ENCODE measurements at places on chromosomes 2 and 18.

DNA sequence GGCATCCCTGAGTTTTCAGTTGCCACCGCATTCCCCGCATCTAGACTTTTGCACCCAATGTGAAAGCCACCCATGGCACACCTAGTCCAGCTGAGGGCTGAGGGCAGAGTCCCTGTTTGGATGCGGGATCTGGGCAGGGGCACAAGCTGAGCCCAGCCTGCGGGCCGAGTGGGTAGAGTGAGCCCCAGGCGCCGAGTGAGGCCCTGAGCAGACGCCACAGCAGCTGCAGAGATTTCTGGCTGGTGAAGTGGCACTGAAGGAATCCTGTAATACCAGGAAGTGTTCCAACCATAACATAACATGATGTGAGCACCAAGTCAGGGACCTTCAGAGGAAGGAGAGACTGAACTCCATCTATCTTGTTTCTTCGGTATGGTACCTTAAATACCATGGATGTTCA lies 27.7 kb upstream of the FRZB start:
- no peak for DNase-seq

DNA sequence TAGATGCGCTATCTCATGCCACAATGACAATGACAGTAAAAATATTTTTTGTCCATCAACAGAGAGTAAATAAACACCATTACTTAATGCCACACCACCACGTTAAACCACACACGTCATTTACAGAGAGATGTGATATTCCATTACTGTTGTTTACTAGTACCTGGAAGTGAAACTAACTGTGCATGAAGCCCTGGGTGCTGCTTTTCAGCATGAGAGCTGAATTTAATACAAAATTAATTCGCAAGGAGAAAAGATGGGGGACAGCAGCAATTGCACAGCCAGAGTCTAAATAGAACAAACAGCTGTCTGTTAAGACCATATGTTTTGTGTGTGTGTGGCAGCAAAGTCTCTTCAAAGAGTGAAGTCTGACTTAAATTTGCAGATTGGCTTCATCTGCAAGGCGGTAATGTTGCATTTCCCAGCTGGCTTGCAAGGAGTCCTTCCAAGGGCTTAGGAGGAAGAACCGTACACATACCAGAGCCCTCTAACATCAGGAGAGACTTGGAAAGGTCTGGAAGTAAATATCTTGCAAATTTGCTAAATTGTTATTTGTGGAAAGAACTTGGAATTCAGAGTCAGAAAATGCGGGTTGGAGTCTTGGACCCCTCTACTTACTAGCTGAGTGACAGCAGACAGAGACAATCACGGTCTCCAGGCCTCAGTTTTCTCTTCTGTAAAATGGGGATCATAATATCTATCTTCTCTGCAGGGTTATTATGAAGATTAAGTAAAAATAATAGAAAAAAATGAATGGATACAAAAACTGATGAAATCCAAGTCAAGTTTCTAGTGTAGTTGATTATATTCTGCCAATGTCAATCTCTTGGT lies 127.6 kb downstream of the ALPK2 start:
- no peak for DNase-seq

DNA sequence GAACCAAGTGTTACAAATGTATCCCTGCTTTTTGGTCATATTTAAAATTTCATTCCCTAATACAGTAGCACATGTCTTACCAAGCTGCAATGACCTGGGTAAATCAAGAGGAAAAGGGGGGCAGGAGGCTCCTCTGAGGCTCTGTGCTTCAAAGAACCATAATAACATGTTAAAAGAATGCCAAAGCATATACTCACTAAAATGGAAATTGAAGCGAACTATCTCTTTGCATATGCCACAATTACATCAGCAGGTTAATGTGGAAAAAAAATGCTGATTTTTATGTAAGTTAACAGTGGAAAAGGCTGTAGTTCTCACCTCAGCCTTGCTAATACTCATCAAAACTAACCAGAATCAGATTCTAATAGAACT lies 37.5 kb upstream of the NCKAP5 start:
- DNase-seq, result no peak

- DNase-seq, result no peak
Observed at GRCh38 chr2:9050122-9050809, 46.8 kb upstream of the MBOAT2 start.

DNA sequence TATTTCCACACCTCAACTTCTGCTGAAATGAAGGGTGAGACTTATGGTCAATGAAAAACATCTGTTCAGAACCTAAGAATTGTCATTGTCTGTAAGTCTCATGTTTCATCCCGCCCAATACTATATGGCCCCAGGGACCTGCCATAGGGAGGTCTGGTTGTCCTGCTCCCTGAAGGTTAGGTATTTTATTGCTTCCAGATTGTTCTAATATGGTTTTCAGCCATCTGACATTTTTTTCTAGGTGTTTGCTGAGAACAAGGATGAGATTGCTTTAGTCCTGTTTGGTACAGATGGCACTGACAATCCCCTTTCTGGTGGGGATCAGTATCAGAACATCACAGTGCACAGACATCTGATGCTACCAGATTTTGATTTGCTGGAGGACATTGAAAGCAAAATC lies 7.3 kb downstream of the XRCC5 start:
- no peak for DNase-seq

DNA sequence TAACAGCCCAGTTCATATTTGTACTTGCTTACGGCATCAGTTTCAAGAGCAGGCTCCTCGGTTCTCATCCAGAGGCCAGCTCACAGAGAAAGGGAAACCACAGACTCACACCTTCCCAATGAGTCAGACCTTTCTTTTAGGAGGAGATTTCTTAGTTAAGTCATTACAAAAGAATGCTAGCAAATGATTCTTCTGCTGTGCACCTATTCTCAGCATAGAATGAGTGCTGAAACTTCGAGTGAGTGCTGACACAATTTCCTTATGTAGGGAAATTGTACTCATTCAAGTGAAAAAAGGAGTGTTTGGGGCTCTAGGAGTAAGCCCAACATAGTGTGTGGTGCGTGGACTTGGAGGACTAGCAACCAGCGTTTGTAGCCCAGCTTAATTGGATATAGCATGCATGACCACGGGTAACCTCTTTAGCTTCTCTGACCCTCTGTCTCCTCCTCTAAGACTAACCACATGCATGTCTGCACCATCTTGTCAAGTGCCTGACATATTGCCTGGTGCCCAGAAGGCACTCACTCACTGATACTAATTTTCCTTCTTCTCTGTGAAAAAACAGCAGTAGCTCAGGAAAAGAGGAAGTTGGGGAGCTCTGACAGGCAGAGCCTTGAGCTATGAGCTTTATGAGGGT lies 87.0 kb downstream of the ALPK2 start:
- peak; percentile 53 for DNase-seq

- DNase-seq, result no peak
Observed at GRCh38 chr2:128779301-128780095, 460.8 kb upstream of the HS6ST1 start.

- DNase-seq, result no peak
Observed at GRCh38 chr2:118148133-118148532, 59.9 kb downstream of the INSIG2 start.

- no peak for DNase-seq
Observed at GRCh38 chr2:56008661-56009431, 85.3 kb upstream of the EFEMP1 start.

DNA sequence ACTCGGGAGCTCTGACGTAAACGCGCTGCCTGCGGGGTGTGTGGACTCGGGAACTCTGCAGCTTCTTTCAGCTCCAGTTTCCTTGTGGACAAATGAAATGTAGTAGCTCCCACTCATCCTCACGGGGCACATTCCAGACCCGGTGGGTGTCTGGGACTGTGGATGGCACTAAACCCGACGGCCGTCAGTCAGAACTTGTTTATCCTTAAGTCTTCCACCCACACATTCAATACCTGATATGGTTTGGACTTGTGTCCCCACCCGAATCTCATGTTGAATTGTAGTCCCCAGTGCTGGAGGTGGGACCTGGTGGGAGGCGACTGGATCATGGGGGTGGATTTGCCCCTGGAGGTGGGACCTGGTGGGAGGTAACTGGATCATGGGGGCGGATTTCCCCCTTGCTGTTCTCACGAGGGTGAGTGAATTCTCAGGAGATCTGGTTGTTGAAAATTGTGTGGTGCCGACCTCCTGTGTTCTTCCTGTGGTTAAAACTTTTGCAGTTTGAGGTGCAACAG lies 81.2 kb upstream of the SNTG2 start:
- no peak for DNase-seq

GRCh38 chr2:8659092-8659734 lies 22.6 kb upstream of the ID2 start:
- no peak for DNase-seq

DNA sequence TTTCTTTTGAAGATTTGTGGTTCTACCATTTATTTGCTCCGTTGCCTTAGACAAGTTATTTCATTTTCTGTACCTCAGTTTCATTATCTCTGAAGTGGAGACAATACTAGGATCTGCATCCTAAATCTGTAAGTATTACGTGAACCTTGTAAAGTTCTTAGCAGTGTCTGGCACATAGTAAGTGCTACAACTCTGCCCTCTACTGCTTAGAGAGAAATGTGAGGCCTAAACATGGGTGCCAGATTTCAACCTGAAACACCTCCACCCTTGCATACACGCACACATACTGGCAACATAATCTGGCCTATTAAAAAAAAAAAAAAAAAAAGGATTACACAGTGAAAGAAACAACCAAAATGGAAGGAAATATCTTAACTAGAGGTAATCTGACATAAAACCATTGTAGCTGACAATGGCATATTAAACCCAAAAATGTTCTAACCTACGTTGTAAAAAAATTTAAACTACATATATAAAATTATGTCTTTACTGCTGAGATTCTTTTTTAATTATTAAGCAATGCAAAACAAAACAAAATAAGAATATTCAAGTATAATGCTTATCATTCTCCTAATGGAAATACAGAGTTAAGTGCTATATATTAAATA lies 132.6 kb downstream of the MAP2 start:
- DNase-seq, result no peak

- no peak for DNase-seq
Observed at GRCh38 chr2:151260573-151261230, 961 bp downstream of the RBM43 start.

Data from CD4-positive, alpha-beta T cell treated with Interleukin-21 for 1 hour (primary cell).